ENCODE measurements at places on chromosomes 6 and 20. TPM values are rescaled to one million over a fixed set of nuclear protein-coding genes. Genes with fewer than 3 reads are reported as not detected.

The CNR1 gene
- 0.59 TPM for total RNA-seq

The PNPLA1 gene
- not detected for total RNA-seq

DNA sequence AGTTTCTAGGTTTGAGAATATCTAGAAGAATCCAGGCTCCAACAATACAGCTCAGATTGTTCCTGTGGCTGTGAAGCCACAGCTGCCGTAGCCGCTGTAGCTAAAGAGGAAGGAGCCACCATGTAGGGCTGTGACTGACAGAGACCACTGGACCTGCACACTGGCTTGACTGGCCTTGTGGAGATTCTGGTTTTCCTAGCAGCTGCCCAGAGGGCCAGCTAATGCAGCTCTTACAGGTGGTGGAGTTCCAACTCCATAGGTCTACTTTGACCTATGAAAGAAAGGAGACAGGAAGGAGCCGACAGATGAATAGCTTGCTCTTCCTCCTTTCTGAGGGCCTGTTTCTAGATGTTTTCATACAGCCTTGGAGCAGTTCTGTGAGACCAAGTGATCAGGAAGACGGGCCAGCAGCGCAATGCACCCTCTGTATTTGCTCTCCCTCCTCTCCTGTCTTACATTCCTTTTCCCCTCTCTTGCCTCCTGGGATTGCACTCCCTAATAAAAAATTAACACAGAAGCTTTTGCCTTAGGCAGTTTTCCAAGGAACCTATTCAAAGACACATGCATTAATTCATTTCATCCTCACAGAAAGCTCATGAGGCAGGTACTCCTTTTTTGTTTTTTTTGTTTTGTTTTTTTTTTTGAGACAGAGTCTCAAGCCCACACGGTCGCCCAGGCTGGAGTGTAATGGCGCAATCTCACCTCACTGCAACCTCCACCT is 51.8 kb upstream of the MYB start:
- no peak for DNase-seq

- DNase-seq = no peak
Observed at GRCh38 chr20:33811776-33812151, 616 bp downstream of the CHMP4B start.

DNA sequence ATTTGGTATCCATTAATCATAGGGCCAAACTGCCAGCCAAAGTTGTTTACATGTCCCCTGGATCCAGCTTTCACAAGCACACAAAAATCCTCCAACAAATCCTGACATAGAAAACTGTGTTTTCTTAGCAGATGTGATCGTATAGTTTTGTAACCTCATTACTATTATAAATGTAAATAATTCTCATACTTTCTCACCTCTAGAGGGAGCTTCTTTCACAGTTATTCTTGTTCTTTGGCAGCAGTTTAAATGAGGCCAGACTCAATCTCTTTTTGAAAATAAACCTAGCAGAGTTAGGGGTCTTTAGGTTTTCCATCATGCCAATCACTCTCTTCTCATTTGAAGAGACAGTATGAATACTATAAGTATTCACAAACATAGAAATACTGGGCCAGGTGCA is 17.0 kb upstream of the ZNF318 start:
- DNase-seq = no peak
